Mesendoderm (in vitro differentiated cells): ENCODE measurements at places on chromosomes 4 and X.

DNA sequence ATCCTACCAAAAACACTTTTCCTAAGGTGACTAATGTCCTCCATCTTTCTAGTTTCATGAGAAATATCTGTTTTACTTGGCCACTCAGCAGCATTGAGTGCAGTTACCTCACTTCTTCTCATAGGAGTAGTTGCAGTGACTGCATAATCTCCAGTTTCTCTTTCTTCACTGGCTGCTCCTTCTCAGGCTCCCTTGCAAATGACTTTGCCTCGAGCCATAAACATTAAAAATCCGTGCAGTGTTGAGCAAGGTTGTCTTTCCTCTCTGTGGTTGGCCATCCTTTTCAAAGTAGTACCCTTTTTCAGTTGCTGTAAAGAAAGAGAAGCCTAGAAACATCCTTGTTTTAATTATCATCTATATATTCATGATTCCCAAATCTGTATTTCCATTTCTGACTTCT is 10.2 kb upstream of the PRKG2 start:
- DNase-seq = no peak

DNA sequence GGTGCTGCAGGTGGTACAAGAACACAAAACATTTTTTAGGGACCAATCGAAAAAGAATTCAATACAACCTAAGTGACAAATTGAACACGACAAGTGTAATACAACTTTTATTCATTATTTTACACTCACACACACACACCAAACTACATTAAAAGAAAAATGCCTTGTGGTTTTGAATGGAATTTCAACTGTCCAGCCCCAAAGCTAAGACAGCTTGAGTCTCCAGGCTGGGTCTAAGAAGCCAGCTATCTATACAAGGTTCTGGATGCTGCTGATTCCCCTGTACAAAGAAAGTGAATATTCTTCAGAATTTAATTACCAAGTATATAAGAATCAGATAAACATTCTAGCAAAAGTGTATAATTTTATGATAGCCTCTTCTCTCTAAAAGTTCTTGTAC is 118.2 kb downstream of the PPP3CA start:
- no peak for DNase-seq

DNA sequence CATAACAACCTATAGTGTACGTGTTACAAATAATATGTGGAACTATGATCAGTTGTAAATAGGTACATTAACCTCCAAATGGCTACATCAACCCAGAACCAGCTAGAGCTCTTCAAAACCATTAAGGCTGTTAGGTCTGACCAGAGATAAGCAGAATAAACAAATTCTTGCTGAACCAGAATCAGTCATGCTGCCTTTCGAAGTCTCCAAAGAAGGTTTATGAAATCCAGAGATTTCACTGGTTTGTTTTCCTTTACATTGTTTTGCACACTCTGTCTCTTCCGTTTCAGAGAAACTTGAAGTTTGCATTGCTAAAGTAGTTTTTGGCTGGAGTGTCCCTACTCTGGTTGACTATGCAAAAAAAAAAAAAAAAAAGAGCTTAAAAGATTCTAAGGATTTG is 177.3 kb upstream of the SLIT2 start:
- DNase-seq = peak; percentile 55

GRCh38 chr4:155617296-155617695 is 49.4 kb upstream of the GUCY1A1 start:
- DNase-seq = no peak

- DNase-seq = no peak
These were observed 7.9 kb upstream of the ADAM29 start for GRCh38 chr4:174910271-174910670.
